Activated CD4-positive, alpha-beta T cell treated with anti-CD3 and anti-CD28 coated beads for 36 hours (primary cell): ENCODE measurements at places on chromosomes 11 and 22. TPM values are rescaled to one million over a fixed set of nuclear protein-coding genes. Genes with fewer than 3 reads are reported as not detected.
A peak's percentile ranks its signal among the peaks of the same experiment; 100 is the strongest.

DNA sequence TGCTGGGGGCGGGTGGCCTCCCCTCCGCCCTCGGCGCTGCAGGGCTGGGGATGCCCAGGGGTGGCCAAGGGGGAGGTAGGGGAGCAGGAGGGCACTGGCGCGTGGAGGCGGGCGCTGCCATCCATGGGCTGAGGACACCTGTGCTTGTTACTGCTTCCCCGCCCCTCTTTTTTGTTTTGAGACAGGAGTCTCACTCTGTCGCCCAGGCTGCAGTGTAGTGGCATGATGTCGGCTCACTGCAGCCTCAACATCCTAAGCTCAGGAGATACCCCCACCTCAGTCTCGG lies 683 bp upstream of the FADS3 start:
- H3K27me3 ChIP-seq = no peaks in the 10 kb centered on the region
- H3K4me3 ChIP-seq = peak overlapping the region; percentile 51
- no peaks in the 10 kb centered on the region for H3K36me3 ChIP-seq
- no peak overlapping the region for H3K27ac ChIP-seq

GRCh38 chr11:2217211-2218030 lies 45.8 kb upstream of the TH start:
- peaks cover 11% of the 10 kb centered on the region for H3K4me1 ChIP-seq
- no peak overlapping the region for H3K4me3 ChIP-seq
- no peak for DNase-seq
- H3K27ac ChIP-seq = no peak overlapping the region

- H3K36me3 ChIP-seq = peaks cover 63% of the 10 kb centered on the region
- no peak overlapping the region for H3K4me3 ChIP-seq
- peaks cover 54% of the 10 kb centered on the region for H3K4me1 ChIP-seq
- no peaks in the 10 kb centered on the region for H3K27me3 ChIP-seq
- no peak overlapping the region for H3K27ac ChIP-seq
- DNase-seq = no peak
Observed at GRCh38 chr11:44580701-44581100, 15.2 kb downstream of the CD82 start.

DNA sequence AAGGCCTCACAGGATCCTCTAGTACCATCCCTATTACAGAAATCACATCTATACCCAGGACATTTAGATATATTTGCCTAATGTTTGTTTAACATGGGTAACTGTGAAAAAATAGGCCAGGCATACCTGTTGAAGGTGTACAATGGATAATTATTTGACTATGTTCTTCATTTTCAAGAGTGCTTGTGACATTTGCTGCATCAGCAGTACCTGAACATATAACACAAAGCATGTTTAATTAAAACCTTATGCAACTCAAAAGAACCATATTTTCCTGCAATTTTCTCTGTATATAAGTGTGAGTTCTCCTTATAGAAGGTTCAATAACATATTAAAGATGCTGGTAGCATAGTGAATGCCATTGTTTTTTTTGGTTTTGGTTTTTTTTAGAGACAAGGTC lies 8.5 kb upstream of the CCDC34 start:
- H3K4me3 ChIP-seq = no peak overlapping the region
- no peaks in the 10 kb centered on the region for H3K27me3 ChIP-seq
- no peaks in the 10 kb centered on the region for H3K4me1 ChIP-seq
- no peak for DNase-seq
- no peaks in the 10 kb centered on the region for H3K36me3 ChIP-seq

DNA sequence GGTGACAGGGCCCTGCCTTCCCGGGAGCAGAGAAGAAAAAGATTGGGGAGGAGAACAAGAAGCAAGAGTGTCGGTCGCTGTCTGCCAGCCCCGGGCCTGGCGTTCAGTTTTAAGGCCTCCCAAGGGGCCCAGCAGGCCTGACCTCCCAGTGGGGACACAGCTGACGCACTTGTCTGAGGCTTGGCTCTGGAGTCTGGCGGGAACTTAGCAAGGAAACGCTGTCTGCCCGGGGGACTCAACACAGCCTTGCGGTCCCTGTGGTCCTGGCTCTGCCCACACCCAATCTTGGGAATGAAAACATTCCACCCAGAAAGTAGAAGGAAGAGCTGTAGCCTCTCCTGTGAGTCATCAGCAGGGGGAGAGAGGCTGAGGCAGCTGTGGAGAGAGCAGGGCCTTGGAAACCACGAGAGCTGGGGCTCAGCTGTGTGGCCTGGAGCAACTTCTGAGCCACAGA lies 54.4 kb downstream of the TRAF6 start:
- no peak for DNase-seq
- peaks cover 12% of the 10 kb centered on the region for H3K36me3 ChIP-seq
- H3K27ac ChIP-seq = no peak overlapping the region
- no peak overlapping the region for H3K4me3 ChIP-seq
- peaks cover 35% of the 10 kb centered on the region for H3K4me1 ChIP-seq

- no peak overlapping the region for H3K4me3 ChIP-seq
- no peak overlapping the region for H3K27ac ChIP-seq
- DNase-seq = no peak
- peaks cover 8% of the 10 kb centered on the region for H3K27me3 ChIP-seq
- H3K4me1 ChIP-seq = no peaks in the 10 kb centered on the region
Observed at GRCh38 chr11:72534371-72535193, 100.3 kb upstream of the CLPB start.

DNA sequence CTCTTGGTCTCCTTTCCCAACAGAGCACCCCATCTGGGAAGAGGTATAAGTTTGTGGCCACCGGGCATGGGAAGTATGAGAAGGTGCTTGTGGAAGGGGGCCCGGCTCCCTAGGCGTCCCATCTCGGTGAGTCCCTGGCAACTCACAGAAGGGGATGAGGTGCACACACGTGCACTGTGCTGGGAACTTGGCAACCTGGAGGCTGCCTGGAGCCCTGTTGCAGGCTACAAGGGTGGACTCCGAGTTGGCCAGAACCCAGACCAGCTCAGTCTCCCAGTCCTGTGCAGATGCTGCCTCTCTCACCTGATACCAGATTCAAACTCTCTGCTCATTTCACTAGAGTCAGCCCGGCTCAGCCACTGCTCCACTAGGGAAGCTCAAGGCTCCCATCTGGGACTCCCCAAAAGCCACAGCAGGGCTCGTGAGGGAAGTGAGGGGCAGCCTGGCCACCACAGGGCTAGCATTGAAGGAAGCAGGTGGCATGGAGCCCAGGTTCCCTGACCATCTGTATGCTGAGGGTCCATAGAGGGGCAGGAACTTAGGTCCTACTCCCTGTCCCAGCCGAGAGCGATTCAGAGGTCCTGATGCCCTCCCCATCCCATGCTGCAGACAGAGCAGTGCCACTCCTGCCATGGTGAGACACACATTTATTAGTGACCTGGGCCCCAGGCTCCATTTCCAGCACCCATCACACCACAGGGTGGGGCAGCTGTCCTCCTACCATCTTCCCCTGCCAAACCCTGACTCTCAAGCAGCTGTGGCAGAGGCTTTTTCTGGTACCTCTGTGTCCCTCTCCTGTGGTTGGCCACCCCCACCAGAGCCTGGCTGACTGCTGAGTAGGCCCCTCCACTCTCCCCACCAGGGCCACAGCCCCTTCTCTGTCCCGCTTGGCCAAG lies 4.0 kb downstream of the PRR33 start:
- no peak overlapping the region for H3K27ac ChIP-seq
- H3K4me1 ChIP-seq = peaks cover 12% of the 10 kb centered on the region
- peaks cover 23% of the 10 kb centered on the region for H3K36me3 ChIP-seq
- H3K27me3 ChIP-seq = no peaks in the 10 kb centered on the region

DNA sequence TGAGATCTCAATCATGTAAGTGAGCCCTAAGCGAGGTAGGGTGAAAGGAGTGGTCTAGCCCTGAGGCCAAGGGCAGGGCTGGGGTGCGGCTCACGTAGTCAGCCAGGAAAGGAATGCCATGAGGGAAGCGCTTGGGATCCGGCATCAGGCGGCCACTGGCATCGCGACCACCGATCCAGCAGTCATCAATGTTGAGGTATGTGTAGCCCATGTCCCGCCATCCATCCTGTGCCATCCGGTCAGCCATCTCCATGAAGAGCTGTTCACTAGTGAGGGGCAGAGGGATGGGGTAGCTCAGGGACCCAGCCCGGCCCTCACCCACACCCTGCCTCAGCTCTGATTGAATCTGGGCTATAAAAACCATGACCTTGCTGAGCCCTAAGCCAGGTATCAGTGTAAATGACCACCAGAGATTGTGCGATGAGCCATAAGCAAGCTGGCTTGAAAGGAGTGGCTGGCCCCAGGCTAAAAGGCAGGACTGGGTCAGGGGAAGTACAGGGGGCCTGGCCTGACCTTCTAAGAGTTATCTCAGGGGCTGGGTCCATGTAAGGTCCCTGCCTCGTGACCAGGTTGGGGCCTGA lies 2.9 kb downstream of the NAGA start:
- H3K27me3 ChIP-seq = no peaks in the 10 kb centered on the region
- peaks cover 33% of the 10 kb centered on the region for H3K36me3 ChIP-seq
- DNase-seq = no peak
- H3K4me3 ChIP-seq = no peak overlapping the region

DNA sequence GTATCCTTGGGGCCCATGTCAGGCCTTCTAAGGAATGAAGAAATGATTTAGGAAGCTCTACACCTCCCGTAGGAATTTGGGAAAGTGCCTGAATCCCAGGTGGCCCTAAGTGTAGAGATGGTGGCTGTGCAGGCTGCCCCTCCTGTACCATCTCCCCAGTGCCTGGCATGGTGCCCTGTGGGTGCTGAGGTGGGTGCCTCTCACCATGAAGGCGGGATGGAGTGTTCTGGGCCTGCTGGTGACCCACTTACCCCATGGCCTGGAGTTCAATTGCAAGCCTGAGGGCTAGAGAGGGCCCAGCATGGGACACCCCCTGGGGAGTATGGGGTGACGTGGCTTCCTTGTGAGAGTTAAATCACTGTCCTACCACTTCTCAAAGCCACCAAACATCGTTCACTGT lies 19.8 kb downstream of the SAMM50 start:
- H3K27ac ChIP-seq = no peak overlapping the region
- H3K36me3 ChIP-seq = peaks cover 35% of the 10 kb centered on the region
- no peak overlapping the region for H3K4me3 ChIP-seq
- H3K4me1 ChIP-seq = no peaks in the 10 kb centered on the region
- DNase-seq = no peak

GRCh38 chr11:64305691-64306562 lies 603 bp downstream of the ESRRA start:
- peak; percentile 81 for DNase-seq
- H3K4me1 ChIP-seq = peaks cover 29% of the 10 kb centered on the region
- peak overlapping the region; percentile 100 for H3K4me3 ChIP-seq
- peaks cover 19% of the 10 kb centered on the region for H3K36me3 ChIP-seq
- H3K27me3 ChIP-seq = peaks cover under 1% of the 10 kb centered on the region

- peaks cover 2% of the 10 kb centered on the region for H3K36me3 ChIP-seq
- no peak for DNase-seq
- peaks cover 27% of the 10 kb centered on the region for H3K4me1 ChIP-seq
- H3K4me3 ChIP-seq = peak overlapping the region; percentile 93
- no peaks in the 10 kb centered on the region for H3K27me3 ChIP-seq
Observed at GRCh38 chr22:21665047-21665851, 563 bp upstream of the PPIL2 start.

Gene CHRM4
- 0.19 TPM for total RNA-seq

Gene MAPK12
- total RNA-seq = 8.1 TPM

Gene GLB1L2
- 4.2 TPM for total RNA-seq

Gene THY1
- 0.18 TPM for total RNA-seq

Gene BET1L
- total RNA-seq = 45.5 TPM

Gene TSKU
- 8.3 TPM for total RNA-seq

Gene BAIAP2L2
- total RNA-seq = 0.88 TPM
